NT2/D1 (cell line): ENCODE measurements at places on chromosomes 3 and 15.

DNA sequence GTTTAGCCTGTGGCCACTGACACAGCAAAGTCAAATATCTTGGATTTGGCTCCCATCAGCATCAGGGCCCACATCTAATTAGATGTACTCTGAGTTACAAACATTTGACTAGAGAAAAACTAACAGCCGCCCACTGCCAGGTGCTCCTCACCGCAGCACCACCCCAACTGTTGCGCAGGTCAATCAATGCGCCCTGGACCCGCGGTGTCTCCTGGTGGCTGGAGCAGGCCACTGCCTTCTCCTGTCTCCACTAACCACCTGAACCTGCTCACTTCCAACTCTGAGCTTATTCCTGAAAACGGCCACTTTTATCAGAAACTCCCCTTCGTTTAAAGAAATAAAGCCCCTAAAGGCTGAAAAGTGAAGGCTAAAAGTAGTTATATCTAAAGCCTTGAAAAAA, 4.3 kb downstream of the RIOX2 start:
- DNase-seq = no peak

GRCh38 chr15:81196576-81197254, at the start of gene IL16:
IL16 (plus strand) TSS chr15:81196879; CDS start chr15:81225400, 28,521 bp downstream.
- DNase-seq = no peak

- DNase-seq = no peak
Observed at GRCh38 chr3:196537319-196537984, 22.3 kb upstream of the SMCO1 start.

- DNase-seq = no peak
Observed at GRCh38 chr15:75661756-75662140, 14.0 kb downstream of the SNX33 start.

GRCh38 chr3:12557473-12558100, 700 bp downstream of the MKRN2 start:
- no peak for DNase-seq

GRCh38 chr3:100606894-100607512, 2.4 kb upstream of the ADGRG7 start:
- no peak for DNase-seq

DNA sequence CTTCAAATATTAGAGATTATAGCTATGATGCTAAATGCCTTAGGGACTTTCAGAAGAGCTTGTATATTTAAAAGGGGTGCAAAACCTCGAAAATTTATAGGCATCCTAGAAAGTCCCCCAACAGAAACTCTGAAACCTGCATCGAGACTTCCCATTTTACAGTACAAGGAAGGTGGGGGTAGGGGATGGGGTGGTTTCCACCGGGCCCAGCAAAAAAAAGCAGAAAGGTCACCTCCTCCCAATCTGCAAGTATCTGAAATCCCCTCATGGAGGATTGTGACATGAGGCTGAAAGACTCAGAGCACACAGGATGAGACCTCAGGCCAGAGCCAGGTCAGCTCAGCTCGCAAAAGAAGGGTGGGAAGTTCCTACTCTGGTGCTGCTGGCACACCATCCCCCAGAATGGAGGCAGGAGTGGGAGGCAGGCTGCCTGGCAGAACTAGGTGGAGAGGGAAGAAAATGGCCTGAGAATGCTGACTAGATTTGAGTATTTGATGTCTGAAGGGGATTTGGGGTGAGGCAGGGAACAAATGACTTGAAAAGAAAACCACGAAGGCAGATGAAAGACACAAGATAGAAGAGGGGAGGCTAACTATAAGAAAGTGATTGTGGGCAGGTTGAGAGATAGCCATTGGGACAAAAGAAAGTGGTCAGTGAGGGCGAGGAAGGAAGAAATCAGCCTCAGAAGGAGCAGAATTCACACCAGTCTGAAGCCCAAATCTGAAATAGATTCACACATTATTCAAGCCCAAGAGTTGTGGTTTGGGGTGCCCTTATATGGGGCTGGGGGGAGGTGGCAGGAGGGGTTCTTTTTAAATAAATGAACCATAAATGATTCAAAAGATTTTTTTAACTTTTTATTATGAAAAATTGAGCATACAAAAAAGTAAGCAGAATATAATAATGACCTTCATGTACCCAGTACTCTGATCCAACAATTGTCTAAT, 22.5 kb upstream of the TSC22D2 start:
- no peak for DNase-seq
